ENCODE measurements at places on chromosomes 3 and 15.

GRCh38 chr15:99249270-99249841 is at the start of gene TTC23:
TTC23 (minus strand) TSS chr15:99249581; CDS start chr15:99228712, 20,869 bp downstream.
- DNase-seq, result no peak

GRCh38 chr15:60901647-60902046 is 327.5 kb downstream of the RORA start:
- DNase-seq, result no peak

DNA sequence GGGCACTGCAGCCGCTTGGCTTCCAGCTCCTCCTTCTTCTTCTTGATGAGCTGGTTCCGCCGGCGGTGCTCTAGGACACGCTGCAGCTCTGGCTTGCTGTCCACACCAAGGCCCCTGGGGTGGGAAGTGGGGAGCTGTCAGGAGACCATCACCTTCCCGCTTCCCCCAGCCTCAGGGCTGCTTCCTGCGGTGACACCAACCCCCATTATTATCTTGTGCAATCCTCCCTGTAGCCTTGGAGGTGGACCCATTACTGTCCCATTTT is 10.0 kb downstream of the FAM107A start:
- DNase-seq, result no peak

DNA sequence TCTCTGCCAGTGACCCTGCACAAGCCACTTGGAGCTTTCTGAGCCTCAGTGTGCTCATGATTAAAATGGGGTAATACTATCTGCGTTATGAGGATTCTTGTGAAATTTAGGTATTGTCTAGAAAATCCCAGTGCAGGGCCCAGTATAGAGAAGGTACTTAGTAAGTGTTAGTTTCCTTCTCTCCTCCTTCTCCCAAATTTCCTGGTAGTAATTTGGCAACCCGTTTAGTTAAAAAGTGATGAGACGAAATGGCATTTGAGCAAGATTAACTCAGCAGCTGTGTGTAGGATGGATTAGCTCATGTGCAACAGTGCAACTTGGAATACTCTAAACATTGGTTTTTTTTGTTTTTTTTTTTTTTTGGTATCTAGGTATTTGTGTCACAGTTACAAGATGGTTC is 84.6 kb downstream of the SLCO3A1 start:
- DNase-seq, result no peak

- DNase-seq, result no peak
Measured at GRCh38 chr15:25087137-25087536, 132.3 kb downstream of the SNRPN start.

GRCh38 chr3:97712919-97713318 is 51.6 kb upstream of the ARL6 start:
- DNase-seq, result no peak

GRCh38 chr3:31358473-31359070 is 174.2 kb upstream of the STT3B start:
- no peak for DNase-seq

DNA sequence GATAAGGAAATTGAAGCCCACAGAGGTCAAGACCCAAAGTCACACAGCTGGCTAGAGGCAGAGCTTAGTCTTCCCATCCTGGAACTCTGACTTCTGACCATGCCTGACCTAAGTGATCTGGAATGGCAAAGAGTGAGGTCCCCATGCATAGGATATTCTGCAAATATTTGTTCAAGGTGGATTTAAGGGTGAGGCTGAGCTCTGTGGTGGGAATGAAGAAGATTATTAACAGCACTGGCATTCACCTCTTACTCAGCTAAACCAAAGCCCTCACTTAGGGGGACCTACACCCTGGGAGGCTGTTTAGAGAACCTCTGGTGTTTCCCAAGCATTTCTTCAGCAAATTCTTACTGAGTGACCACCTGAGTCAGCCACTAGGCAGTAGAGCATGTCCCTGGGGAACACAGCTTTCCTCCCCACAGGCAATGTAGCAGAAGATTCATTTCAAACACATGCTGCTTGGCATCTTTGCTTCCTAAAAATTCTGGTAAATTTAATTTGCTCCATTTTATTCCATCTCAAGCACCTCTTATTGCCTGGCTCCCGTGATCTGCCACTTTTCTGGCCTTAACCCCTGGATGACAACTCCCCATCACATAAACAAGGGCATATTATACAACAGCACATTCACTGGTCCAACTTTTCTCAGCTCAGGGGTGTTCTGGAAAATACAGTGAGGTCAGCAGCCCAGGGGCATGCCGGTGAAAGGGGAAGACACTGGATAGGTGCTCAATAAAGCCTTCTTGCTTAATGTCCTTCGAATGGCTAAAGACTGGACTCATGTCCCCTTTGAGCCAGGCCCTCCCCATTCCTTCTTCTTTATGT is 176.0 kb downstream of the ABHD5 start:
- DNase-seq, result no peak

GRCh38 chr3:55468251-55468650 is 18.9 kb downstream of the WNT5A start:
- no peak for DNase-seq

DNA sequence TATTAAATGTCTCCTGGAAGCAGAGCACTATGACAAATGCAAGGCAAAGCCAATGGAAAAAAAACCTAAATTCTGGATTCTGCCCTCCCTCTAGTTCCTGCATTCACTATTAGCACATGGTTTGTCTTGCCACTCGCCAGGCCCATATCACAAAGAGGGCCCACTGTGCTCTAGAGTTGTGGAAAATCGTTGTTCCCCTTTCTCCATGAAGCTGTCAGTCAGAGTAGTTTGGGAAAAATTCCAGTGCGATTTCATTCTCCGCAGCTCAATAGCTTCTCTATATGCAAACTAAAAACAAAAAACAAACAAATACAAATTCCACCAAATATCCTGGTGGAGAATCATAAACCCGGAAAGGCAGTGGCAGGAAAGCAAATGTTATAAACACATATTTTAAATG is 77.3 kb downstream of the RORA start:
- no peak for DNase-seq

GRCh38 chr3:10758304-10759037 is 57.6 kb upstream of the SLC6A11 start:
- DNase-seq, result peak; percentile 68

DNA sequence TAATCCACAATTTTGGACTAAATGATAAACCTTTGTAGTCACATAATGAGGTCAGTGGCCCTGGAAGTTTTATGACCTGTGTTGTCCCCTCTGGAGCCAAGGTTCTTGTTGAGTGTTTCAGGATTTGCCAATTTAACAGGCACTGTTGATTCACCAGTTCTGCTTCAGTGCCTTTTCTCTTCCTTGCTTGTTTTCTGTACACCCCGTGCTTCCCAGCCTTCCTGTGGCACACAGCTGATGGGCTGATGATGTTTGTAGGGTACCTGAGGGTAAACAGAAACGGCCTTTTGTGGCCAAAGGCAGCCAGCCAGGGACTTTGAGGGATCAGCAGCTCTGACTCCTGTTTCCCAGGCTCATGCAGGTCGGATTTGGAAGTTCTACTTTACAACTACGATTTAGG is 13.3 kb downstream of the GYG1 start:
- DNase-seq, result no peak

Data from NAMALWA (cell line).